Dorsolateral prefrontal cortex (tissue), 122 donors: ENCODE measurements at places on chromosomes 2 and 18.

GRCh38 chr2:1360144-1360543, 53.1 kb upstream of the TPO start:
- DNase-seq: no peak

GRCh38 chr2:147844697-147845410, at the start of gene ACVR2A:
TSS of gene ACVR2A (plus strand) at chr2:147845029. CDS start at chr2:147845153, 124 bp downstream.
- peak; percentile 34 for DNase-seq

GRCh38 chr2:137828624-137829023, 135.6 kb upstream of the HNMT start:
- no peak for DNase-seq

DNA sequence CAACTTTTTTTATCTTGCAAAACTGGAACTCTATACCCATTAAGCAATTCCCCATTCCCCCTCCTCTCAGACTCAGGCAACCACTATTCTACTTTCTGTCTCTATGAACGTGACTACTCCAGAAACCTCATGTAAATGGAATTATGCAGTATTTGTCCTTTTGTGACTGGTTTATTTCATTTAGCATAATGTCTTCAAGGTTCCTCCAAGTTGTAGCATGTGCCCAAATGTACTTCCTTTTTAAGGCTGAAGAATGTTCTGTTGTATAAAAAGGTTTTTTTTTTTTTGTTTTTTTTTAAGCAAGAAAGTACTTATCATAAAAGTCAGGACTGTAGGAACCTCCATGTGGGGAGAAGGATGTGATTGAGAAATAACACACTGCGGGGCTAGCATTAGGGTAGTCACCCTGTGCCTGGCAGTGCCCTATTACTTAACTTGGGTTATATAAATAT, 262.9 kb upstream of the FBXO11 start:
- DNase-seq: no peak

- DNase-seq: no peak
Observed at GRCh38 chr2:202883987-202884675, 12.6 kb upstream of the ICA1L start.

GRCh38 chr2:44927985-44928482, 13.5 kb upstream of the SIX3 start:
- no peak for DNase-seq

DNA sequence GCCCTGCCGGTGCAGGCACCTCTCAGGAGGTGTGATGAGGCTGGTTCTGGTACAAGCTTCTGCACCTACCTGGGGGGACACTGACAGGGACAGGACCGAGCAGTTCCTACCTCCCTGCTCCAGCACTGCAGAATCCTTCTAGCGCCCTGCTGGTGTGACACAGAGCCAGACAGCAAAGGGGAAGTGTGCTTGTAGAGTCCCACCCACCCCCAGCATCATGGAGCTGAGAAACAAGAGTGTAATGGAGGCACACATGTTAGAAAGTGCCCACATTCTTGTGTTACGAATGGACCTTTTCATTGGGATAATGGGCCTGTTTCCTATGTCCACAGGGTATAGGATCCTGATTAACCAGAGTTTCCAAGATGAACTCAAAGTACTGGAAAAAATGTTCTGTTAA, 38.3 kb downstream of the OXER1 start:
- DNase-seq: no peak

DNA sequence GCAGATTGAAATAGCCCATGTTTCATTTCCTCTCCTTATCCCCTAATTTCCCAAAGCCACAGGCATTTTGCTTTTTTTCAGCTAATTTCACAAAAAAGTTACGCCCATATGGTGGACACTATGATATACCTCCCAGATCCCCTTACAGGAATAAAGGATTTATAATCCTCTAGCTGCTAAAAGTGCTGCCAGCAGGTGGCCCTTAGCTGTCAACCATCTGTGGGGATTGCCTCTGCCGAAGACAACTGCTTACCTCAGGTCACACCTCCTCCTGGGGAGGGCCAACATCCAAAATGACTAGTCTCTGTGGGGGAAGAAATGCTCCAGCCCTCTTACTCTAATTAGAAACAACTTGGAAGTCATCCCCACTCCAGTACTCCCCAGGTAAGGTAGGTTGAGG, 61.0 kb upstream of the EPB41L3 start:
- no peak for DNase-seq

DNA sequence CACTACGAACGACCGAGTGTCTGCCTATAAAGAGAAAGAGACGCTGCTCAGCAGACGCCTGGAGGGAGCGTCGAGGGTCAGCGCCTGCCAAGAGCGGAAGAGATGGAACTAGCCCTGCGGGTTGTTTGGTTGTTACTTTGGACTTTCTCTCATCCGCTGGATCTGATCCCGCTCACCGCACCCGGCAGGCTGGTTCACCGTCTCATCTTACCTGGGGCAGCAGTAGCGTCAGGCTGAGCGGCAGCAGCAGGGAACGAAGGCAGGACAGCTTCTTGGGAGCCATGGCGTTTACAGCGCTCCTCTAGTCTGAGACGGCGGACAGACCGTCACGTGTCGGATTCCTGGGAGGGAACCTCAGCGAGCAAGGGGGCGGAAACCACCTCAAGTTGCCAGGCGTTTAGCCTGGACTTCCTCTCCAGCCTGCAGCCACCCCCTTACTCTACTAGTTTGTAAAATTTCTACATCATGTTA, 1.9 kb downstream of the GLB1L start:
- DNase-seq: no peak

DNA sequence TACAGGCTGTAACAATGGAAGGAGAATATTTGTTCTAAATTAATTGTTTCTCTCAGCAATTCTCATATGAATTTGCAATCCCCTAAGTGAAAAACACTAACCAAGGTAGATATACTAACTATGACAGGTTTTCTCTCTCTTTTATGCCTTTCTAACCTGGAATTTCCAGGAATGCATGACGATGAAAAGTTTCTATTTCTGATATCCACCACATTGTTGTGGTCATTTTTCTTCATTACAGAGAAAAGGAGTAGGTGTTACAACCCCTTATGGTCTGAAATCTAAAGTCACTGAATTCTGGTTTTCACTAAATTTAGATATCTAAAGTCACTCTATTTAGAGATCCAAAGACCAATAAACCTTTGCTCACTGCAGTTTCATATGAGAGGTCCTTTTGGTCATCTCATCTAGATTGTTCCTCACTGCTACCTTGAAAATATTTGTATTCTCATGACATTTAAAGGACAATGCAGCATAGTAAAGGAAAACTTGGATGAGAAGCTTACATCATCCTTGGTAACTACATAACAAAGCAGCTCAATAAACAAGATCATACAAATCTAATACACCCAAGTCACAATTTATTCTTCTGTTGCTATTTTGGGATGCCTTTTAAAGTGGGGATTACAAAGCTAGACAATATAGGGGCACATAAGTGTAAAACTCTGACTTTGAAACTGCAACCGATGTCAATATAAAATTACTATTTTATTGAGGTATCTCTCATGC, 85.8 kb downstream of the TCF4 start:
- no peak for DNase-seq

GRCh38 chr18:53527365-53527764, 697.1 kb downstream of the MBD2 start:
- DNase-seq: no peak

DNA sequence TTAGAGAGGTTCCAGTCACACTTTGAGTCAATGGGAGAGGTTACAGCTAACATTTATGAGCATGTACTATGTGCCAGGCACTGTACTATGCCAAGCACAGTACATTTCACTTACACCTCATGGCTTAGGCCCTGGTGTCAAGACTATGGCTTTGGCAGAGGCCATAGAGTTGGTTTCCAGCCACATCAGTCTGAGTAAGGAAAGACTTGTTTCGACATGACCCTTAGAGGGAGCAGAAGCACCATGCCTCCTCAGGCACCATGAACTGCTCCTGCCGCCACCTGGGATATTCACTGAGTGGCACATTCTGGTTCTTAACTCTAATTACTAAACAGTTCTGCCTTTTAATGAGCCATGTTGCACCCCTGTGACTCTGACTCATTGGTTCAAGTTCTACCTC, 12.7 kb downstream of the DGUOK start:
- DNase-seq: no peak

GRCh38 chr2:166127217-166128155, at the start of gene SCN1A:
TSS of gene SCN1A (minus strand) at chr2:166128020. CDS start at chr2:166073621, 54,399 bp downstream.
- DNase-seq: peak; percentile 21

DNA sequence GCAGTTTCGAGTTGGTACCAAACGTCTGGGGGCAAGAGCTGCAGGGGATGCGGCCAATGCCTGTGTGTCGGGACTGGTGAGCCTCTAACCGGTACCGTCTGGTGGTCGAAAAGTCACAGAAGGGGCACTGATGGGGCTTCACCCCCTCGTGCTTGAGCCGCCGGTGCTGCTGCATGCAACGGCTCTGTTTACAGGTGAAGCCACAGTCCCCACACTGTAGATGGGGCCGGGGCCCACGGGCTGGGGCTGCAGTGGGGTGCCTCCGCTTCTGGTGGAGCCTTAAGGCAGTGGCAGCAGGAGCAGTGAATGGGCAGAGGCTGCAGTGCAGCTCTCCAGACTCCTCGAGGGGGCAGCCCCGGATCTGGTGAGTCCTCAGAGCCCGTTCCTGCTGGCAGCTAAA, 16.6 kb downstream of the ZNF142 start:
- no peak for DNase-seq

DNA sequence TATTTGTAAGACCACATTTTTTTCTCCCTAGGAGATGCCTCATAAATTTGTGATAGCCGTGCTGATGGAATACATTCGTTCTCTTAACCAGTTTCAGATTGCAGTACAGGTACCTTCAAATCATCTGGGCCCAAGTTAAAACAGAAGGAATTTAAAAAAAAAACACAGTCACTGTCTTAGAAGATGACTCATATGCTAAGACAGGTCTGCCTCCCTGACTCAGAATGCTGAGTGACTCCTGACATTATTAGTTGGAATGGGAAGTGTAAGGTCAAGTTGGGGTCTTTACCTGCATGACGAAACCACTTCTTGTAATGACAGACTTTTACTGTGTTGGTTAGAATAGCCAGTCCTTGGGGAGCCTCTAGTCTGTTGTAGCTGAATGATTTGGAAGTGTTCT, 26.3 kb downstream of the RMC1 start:
- no peak for DNase-seq

DNA sequence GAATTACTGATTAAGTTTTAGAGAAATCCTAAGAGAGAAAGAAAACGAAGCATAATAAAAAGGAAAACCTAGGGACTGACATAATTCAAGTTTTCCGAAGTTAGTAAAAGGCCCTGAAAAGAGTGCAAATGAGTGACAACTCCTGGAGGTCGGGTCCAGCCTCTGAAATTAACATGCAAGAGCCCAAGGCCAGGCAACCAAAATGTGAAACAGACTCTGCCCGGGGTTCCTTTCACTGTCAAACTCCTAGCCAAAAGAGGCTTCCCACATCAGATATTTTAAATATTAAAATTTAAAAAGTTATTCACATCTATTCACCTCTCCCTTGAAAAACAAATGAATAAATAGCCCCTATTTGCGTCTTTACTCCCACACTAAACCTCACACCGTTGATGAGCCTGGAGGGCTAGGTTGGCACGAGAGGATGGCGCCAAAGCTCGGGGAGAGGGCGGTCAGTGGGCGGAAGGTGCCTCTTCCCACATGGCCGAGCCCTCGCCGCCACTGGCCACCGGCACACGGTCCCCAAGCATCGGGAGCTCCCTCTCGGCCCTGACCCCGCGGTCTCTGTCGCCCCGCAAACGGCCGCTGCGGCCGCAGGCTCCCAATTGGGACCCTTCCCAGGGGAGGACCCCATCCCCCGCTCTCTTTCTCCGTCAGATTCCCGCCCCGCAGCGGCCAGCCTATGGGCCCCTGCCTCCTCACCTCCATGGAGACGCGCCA, 630 bp downstream of the PPM1G start:
- no peak for DNase-seq

GRCh38 chr18:45957100-45957499, 10.0 kb downstream of the EPG5 start:
- DNase-seq: no peak

DNA sequence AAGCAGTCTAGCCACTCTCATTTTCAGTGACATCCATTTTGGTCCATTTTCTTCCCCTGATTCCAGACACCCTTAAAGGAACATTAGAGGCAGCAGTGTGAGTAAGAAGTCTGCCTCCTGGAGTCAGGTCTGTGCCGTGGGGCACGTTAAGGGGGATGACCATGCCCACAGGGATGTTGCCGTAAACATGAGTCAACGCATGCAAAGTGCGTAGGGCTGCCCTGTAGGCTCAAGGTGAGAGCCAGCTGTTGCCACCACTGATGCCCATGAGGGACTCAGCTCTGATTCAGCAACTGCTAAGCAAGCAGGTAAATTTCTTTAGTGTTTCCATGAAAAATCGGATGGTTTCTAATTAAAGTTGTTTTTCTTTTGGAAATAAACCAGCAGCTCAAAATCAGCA, 61.4 kb upstream of the TFCP2L1 start:
- DNase-seq: no peak

DNA sequence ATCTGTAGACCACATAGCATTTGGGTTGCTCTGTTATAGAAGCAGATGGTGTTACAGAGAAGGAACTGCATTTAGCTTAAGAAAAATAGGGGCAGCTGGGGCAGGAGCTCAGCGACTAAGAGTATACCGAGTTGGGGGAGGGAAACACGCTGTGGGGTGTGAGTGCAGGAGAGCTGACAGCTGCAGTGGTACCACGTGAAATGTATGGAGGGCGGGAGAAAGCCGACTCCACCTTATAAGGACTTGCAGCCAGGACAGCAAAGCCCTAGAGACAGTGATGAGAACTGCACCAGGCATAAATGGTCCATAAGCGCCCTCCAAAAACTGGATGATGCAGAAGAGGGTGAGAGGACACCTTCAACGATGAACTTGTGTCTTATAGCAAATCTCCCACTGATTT, 237.6 kb downstream of the PRKCE start:
- DNase-seq: peak; percentile 72

- no peak for DNase-seq
Observed at GRCh38 chr18:57015451-57015850, 131.4 kb upstream of the BOD1L2 start.
